Stimulated activated CD4-positive, alpha-beta T cell treated with anti-CD3 and anti-CD28 coated beads, Interleukin-2, amount 100 ng/mL, for 4 hours (primary cell): ENCODE measurements at places on chromosomes 13 and 19.
A peak's percentile ranks its signal among the peaks of the same experiment; 100 is the strongest.

- no peak for DNase-seq
Measured at GRCh38 chr13:49221590-49221965, 1.4 kb downstream of the MLNR start.

- no peak for DNase-seq
Measured at GRCh38 chr19:16822648-16823047, 6.5 kb upstream of the SIN3B start.

GRCh38 chr13:79660361-79660760 is 179.4 kb downstream of the NDFIP2 start:
- DNase-seq: no peak

- no peak for DNase-seq
Measured at GRCh38 chr19:14418856-14419105, 360 bp downstream of the DDX39A start.

- DNase-seq: no peak
Measured at GRCh38 chr13:66345971-66346370, 884.2 kb downstream of the PCDH9 start.

- no peak for DNase-seq
Measured at GRCh38 chr19:14434543-14435319, 1.6 kb downstream of the PKN1 start.

- DNase-seq: no peak
Measured at GRCh38 chr19:21835429-21835809, 563 bp downstream of the ZNF43 start.

GRCh38 chr19:15279326-15279904 is 47.2 kb upstream of the EPHX3 start:
- DNase-seq: no peak

GRCh38 chr19:33553530-33554310 is 32.1 kb upstream of the PEPD start:
- no peak for DNase-seq

- no peak for DNase-seq
Measured at GRCh38 chr13:112467236-112467635, 91.1 kb downstream of the SPACA7 start.

- no peak for DNase-seq
Measured at GRCh38 chr19:54193011-54193410, 1.9 kb downstream of the TSEN34 start.

DNA sequence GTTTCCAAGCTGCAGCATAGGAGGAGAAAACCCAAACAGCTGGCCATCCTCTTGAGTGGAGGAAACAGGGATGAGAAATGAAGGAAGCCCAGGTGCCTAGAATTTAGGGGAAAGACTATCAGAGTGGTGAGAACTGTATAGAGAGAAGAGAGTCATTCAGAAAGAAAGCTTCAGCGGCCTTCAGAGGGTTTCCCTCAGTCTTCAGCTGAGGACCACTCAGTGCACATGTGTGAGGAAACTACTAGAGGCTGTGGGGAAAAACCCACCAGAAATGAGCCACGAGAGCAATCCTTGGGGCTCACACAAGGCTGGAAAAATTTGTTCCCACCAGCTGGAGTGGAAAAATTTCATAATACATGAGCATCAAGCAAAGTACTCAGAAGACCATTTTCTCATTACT is 35.2 kb upstream of the CPB2 start:
- no peak for DNase-seq

GRCh38 chr13:80196756-80197155 is 144.2 kb downstream of the SPRY2 start:
- no peak for DNase-seq

DNA sequence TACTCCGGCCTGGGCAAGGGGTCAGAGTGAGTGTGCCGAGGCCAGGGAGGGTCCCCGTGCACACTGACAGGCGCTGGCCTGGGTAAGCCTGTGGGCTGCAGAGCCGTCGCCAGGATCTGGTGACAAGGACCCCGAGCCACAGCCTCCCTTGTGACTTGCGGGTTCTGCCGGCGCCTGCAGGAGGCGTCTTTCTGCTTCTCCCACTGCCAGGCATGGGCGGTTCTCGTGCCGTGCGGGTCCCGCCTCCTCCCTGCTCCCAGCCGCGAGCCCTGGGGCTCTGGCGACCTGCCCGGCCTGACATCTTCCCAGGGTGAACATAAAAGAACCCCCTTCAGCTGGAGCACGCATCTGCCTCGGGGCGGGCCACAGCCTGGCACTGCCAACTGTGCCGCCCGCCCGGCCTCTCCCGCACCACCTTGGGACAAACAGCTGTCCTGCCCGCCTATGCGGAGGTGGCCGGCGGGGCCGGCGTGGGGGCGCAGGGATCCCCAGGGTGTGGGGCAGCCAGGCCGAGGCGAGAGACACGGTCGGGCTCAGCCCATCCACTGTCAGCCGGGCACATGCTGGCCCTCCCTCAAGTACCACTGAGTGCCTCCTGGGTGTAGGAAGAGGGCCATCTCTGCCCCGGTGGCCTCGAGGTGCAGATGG is 1.5 kb upstream of the HCN2 start:
- peak; percentile 52 for DNase-seq

GRCh38 chr19:1049800-1050199 is 9.9 kb downstream of the ABCA7 start:
- no peak for DNase-seq

- DNase-seq: no peak
Measured at GRCh38 chr13:77398825-77399620, 72.1 kb upstream of the MYCBP2 start.

GRCh38 chr13:75480671-75481175 is 1.2 kb downstream of the TBC1D4 start:
- no peak for DNase-seq

- no peak for DNase-seq
Measured at GRCh38 chr13:111005364-111005763, 90.5 kb upstream of the ANKRD10 start.

DNA sequence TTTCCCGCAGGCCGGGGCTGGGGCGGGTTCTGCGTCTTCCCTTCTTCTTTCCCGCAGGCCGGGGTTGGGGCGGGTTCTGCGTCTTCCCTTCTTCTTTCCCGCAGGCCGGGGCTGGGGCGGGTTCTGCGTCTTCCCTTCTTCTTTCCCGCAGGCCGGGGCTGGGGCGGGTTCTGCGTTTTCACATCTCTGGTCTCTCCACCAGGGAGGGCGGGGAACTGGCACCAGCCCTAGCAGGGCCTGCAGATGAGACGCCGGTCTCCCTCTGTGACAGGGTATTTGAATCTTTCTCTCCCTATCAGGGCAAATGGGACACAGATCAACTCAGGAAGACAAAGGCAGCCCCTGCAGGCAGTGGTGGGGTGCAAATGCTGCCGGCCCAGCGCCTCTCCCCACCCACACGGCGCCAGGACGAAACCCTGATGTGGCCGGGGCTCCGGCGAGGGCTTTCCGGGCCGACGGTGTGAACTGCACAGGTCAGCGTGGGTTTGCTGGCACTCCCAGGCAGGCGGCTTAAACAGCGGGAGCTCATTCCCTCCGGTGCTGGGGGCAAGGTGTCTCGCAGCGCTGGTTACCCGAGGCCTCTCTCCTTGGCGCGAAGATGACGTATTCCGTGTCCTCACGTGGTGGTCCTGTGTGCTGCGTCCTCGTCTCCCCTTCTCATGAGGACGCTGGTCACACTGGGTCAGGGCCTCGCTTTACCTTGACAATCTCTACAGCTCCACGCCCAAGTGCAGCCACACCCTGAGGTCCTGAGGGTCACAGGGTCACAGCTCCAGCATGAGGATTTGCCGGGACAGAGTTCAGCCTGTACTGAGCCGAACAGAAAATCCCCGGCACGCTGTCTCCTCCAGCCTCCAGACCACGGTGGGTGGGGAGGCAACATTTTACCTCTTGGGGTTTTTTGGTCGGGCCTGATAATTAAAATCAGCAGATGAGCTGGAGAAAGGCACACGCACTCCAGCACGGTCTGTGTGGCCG is 717 bp upstream of the C13orf46 start:
- DNase-seq: no peak

DNA sequence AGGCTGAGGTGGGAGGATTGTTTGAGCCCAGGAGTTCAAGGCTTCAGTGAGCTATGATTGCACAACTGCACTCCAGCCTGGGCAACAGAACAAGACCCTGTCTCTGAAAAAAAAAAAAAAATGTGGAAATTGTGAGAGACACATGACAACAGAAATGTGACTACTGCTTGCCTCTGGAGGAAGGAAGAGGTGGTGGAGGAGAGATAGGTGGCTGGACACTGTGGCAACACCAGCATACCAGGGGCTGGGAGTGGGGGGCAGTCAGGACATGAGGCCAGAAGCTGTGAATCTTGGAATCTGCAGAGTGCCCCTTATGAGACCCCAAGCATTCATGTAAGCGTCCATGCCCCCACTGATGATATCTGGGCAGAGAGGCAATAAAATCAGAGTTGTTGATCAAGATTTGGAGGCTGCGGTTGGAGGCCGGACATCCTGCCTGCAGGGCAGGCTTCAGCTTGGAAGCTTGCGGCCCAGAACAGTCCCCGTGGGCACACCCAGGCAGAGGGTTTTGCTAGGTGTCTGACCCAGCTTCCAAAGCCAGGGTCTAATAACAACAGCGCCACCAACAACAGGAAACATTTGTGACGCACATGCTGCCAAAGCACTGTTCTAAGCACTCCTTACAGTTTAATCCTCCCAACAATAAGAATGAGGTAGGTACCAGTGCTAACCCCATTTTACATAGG is 16.9 kb downstream of the FAM187B start:
- peak; percentile 41 for DNase-seq

- DNase-seq: no peak
Measured at GRCh38 chr13:37601648-37602440, 3.3 kb upstream of the POSTN start.

DNA sequence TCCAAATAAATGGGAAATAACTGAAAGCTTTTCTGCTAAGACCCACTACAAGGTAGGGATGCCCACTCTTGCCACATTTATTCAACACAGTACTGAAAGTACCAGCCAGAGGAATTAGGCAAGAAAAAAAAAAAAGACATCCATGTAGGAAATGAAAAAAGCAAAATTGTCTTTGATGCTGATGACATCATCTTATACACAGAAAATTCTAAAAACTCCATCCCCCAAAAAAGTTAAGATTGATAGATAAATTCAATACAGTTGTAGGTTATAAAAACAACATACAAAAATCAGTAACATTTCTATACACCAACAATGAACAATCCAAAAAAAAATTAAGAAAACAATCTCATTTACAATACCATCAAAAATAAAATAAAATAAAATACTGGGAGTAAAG is 330.4 kb downstream of the RBM26 start:
- no peak for DNase-seq

DNA sequence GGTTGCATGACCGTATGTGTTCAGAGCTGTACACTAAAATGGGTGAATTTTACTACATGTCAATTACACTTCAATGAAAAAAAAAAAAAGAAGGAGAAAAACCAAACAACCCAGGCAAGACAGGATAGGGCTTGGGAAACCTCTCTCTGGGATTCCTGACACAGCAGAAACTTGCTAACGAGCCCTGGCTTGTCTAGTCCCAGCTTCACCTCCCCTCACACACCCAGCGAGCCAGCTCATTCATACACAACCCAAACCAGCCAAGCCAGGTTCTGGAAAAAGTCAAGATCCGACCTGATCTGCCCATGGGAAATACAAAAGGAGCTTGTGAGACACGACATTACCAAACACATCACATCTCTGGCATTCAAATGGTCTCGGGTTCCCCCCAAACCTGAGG is 3.7 kb upstream of the TECR start:
- no peak for DNase-seq

GRCh38 chr13:23848019-23848418 is 41.2 kb downstream of the MIPEP start:
- DNase-seq: no peak

GRCh38 chr19:51701468-51702100 is 8.5 kb downstream of the SPACA6 start:
- DNase-seq: no peak

DNA sequence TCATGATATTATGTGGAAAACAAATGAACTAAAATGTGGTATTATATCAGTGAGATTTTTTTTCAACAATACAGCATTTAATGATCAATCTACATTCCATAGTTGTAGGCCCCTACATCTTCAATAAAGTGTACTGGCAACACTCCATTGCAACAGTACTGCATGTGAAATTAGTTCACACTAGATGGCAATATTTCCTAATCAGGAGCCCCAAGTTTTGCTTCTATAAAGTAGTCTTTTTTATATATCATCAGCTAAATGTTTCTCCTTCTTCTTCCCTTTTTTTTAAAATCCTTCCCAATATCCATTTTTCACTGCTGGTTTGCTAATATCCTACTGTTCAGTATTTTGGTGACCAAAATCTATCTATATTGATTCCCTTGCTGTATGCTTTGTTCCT is 528.3 kb upstream of the ATXN8OS start:
- DNase-seq: no peak

DNA sequence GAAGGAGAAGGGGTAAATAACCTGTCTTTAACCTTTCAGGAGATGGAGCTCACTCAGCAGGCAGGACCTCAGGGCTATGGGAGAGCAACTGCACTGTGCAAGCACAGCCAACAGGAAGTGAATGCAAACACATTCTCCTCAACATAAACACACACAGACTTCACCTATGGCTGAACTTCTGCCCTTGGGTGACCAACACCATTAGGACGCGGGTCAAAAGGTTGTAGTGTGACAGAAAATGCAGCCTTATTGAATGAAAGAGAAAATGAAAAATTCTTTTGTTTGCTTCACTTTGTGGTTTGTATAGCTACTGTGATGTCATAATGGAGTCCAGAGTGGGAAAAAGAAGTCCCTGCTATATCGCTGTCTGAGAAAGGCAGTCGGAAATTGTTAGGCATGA is 323.0 kb downstream of the NDFIP2 start:
- no peak for DNase-seq

DNA sequence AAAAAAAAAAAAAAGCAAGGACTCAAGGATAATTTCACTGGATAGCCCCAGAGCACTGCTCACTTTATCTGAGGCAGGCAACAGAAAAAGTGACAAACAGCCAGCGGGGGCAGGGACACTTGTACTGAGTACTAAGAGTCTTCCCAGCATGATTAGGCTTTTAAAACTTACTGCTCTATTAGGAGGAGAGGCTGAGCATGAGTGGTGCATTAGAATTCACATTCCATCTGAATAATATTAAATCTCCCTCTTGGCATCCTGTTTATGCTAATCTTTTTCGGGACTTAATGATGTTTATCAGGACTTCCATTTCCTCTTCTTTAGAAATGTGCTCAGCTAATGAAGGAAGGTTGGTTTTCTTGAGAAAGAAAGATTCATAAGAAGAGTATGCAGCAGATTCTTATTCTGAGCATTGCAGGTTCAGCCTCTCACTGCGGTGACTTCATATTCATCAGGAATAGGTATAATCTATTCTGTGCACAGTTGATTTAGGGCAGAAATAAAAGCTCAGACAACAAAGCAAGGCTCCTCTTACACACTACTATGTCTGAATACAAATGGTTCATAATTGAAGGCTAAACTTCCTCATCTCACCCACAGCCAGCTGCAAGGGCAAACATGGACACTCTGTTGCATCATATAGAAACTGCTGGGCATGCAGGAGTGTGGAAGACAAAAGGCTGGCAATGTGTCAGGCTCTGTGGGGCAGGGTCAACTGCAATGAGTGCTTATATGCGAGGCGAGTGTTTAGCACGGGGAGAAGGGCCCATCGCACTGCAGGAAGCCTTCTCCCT is 107.0 kb downstream of the KL start:
- no peak for DNase-seq

GRCh38 chr19:29699861-29700260 is 15.2 kb downstream of the C19orf12 start:
- no peak for DNase-seq
